ENCODE measurements at places on chromosomes 4 and X.

DNA sequence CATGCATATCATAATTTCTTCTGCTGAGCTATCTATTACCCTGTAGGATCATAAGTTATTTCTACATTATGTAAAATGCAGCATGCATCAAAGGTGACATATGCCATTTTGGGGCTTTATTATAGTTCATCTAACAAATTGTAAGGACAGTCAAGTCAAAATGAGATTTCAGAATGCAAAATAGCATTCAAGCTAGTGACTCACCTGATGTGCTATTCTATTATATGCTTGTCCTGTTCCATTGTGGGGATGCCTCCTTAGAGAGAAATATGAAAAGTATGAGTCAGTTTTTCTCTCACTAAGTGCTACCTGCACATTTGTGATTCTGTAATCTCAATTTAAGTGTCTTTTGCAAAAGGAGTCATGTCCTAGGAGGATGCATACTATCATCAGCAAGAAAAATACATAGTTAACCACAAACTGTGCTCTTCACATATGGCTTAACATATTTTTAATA, 647.0 kb upstream of the PCDH10 start:
- no peak for DNase-seq

DNA sequence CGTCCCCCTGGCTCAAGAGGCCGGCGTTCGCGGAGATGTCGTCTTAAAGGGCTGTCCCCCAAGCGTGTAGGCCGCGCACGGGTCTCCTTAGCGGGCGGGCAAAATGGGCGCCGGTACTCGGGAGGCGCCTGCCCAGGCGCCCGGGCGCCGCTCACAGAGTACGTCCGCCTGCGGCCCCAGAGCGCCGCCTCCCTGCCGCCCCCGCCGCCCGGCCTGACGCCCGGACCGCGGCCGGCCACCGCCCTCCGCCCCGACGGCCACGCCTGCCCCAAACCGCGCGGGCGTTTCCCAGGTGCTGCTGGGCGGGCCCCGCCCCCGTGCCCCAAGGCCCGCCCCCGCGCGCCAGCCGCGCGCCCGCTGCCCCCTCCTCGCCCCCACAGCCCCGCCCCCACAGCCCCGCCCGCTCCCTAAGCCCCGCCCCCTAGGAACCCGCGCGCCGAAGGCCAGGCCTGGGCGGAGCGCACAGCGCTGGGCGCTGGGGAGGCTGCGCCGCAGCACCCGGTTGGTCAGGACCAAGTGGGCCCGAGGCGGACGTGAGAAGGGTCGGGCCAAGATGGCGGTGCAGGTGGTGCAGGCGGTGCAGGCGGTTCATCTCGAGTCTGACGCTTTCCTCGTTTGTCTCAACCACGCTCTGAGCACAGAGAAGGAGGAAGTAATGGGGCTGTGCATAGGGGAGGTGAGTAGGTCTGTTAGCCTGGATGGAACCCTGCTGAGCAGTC, at the start of the genes BRCC3, CMC4 and MTCP1:
TSS of gene BRCC3 (plus strand) at position 534 of the 719 bp plus-strand sequence. CDS start at position 554, 20 bp downstream.
TSS of gene CMC4 (minus strand) at position 162 of the 719 bp plus-strand sequence. CDS start 7,113 bp downstream, outside the sequence.
TSS of gene MTCP1 (minus strand) at position 162 of the 719 bp plus-strand sequence. CDS start 5,126 bp downstream, outside the sequence.
- DNase-seq = peak; percentile 88

- no peak for DNase-seq
These were observed 7.1 kb downstream of the CNGA2 start for GRCh38 chrX:151741606-151742005.

DNA sequence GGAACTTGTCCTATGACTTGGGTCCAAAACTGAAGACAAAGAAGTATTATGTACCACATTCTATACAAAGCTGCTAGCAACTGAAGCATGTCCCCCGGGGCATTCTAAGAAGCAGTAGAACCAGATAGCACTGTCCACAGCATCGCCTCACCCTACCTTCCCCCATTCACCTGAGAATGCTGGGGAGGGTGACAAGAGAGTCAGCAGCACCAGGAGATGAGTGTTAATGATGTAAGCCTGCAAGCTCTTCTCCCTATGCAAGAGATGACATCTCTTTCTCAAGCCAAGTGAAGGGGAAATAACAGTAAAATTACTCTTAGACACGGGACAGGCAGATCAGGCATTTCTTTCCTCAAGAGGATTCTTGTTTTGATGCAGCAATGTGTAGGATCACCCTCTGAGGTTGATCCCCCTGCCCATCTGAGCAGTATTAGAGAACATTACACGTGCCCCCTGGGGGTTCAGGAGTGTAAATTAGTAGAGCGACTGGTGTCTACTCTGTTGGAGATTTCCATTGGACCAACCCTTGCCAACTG, 13.9 kb upstream of the TLR1 start:
- DNase-seq = no peak

DNA sequence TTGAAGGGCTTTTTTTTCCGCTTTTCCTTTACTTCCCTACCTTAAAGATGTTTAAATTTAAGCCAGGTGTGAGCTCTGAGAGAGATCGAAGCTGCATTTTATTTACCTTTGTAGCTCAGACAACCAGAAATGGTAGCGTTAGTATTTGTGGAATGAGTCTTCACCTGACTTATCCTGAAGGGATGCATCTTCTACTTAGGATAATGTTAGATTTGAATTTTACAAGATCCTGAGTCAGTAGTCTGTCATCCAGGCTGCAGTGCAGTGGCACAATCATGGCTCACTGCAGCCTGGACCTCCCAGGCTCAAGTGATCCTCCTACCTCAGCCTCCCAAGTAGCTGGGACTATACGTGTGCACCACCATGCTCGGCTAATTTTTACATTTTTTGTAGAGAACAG, 26.2 kb downstream of the TMSB4X start:
- DNase-seq = no peak

DNA sequence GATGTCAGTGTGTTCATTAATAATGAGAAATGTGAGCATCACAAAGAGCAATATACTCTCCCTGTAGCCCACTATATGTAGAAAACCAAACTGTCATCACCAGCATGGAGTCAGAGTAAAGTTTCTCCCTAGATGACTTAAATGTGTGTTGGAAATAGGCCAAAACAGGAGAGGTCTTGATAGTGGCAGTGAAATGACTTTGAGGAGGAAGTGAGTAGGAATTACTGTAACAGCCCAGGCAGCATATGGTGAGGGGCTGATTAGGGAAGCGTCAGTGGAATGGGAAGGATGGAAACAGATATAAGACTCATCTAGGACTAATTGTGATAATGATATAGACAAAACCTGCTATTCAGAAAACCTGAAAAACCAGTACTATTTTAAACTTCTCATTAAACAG, 83.9 kb downstream of the ATXN3L start:
- no peak for DNase-seq

DNA sequence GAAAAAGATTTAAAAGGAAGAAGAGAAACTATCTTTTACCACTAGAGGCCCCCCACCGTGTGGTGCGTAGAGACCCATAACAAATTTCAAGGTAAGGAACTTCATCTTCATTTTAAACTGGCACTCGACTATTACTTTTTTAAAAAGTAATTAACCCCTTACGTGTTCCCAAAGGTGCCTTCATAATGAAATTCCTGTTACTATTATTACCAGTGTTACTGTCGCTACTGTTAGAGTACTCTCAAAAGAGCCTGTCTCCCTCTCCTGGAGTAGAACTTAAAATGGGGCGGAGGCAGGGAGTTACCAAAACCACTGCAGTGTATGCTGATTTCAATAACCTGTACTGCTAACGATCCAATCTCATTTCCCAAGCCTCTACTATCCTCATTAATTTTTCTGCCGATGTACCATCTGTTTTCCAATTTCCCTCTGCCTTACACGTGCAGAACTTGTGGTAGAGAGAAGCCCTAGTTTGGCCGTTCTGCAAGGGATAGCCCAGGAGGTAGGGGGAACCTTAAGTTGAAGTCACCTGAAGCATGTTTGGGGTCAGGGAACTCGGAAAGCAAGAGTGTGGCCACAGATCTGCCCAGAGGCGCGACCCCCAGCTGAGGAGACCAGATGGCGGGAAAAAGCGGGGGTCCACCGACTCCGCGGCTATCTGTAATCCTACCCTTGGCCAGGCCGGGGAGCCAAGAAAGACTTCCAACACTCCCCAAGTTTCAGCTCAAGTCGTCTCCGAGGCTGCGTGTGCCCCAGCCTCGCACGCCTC, 720 bp upstream of the STK26 start:
- no peak for DNase-seq

DNA sequence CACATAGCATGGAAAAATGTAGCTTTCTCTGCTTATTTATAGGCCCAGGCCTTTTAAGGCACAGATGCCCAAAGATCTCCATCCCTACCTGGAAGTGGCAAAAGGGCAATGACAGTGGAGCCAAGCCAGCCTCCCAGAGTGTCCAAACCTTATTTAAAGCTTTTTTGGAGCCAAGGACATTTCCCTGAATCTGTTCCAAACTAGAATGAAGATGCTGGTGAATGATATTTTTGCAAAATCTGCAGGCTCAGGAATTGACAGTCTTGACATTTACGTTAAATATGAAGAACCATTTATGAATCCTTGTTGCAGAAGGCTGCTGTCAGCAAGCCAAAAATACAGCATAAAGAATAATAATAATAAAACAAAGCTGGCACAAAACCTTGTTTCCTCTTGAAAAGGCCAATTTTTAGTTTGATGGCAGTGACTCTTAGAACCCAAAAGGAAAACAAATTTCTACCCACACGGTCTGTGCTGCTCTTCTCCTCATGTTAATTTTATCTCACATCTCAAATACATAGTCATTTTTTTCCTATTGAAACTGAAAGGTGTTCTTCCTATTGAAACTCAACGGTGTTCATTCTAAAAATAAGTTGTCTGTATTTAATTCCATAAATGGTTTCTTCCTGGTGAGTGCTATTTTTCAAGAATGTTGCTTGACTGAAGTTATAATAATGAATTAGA, 206.3 kb upstream of the TBL1X start:
- no peak for DNase-seq

DNA sequence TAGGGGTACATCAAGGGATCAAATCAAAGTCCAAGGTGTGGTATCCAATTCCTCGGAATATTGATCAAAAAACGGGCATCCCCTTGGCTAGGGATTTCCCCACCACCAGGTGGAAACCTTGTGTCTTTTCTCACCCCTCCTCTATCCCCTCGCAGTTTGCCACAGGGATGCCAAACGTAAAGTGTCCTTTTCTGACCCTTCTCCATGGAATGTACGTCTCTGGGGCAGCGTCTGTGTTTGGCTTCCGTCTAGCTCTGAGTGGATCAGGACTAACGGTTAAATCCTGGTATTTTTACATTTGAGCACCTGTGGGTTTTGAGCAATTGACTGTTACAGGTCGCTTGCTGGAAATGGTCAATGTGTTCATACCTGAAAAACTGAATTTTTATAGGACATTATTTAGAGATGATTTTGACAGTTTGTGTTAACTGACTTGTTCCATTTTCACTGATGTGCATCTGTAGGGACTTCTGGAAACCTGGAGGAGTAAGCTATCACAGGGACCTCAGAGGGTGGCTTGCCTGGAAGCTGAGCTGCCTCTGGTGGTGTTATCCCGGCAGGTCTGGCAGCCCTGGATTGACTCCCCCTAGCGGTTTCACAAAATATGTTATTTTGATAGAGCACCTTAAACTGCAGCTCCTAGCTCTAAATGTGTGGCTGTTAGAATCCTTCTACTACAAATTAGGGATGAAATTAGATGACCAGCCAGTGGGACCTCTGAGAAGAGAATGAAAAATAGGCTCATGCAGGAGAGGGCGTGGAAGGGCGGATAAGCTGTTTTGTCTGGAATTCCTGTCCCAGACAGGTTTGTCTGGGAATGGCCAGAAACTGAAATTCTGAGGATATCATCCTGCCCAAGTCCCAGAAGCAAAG, 8.8 kb upstream of the MGST2 start:
- DNase-seq = peak; percentile 44

- no peak for DNase-seq
These were observed 25.4 kb upstream of the RASL11B start for GRCh38 chr4:52836678-52837077.

GRCh38 chr4:127708985-127709384, 21.2 kb upstream of the SLC25A31 start:
- DNase-seq = no peak

DNA sequence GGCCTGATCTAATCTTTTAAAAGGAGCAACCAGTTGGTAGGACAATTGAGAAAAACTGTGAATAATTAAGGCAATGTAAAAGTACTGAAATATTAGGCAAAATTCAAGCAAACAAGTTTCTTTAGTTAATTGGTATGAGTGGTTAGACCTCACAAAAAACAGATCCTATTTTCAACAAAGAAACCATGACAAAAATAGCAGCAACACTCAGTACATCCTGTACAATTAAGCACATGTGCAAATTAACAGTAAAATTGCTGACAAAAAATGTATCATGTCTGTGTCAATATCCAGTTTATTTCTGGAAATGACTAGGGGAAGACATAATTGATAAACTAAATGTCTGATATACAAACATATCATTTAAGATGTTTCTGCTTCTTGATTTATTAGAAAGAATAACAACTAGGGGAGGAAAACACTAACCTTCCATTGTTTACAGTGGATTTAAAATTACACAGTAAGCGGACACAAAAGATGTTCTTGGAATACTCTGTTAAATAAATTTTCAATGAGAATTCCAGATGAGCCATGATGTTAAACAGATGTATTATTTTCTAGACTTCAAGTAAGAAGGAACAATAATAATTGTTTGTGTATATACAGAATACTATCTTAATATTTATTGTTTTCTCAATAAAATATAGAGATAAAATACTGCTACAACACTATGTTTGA, 638.9 kb downstream of the SPRY1 start:
- no peak for DNase-seq

DNA sequence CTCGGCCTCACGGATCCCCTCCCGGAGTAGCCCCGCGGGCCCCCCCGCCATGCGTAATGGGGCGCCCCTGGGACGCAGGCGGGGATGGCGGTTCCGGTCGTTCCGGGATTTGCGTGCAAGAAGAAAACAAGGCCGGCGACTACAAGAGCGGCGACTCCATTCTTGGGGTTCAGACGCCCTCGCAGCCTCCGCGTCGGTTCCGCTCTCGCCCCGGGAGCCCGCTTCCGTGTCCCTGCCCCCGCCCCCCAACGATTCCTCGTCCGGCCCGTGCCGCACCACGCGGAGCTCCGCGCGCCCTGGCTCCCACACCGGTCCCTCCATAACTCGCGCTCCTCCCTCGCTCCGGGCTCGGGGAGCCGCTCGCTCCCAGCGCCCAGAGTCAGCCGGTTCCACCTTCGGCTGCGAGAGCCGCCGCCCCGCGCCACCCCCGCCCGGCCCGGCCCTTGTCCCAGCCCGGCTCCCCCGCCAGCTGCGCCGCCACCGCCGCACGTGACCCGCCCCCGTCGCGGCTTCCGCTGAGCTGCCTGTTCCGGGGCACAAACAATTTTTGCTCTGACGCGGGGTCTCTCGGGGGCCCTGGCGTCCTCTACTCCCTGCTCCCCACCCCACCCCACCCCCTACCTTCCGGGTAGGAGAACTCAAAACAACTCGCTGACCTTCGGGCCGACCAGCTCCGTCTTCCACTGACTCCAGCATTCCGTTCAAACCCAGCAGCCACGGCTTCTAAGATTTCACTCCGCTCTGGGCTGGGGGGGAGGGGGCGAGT, 78.8 kb upstream of the BCOR start:
- DNase-seq = peak; percentile 85

DNA sequence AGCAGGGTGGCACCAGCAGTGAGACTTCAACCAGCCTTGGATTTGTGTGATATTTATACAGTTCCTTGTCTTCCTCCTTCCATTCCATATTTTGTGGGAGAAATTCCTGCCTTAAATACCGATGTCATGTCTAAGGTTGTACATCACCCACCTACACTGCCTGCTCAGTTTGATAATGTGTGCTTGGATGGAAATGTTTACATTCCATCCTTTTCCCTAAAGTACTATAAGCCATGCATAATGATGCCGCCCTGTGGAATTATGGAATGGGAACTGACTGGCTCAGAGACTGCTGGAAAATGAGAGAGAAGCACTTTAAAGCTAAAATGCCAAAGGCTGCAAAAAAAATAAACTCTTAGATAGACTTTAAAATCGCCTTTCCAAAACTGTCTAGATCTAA, 11.3 kb upstream of the GLUD2 start:
- DNase-seq = no peak

Data from left ventricle myocardium superior (tissue), 1 donor.